ENCODE measurements at places on chromosomes 13 and 19.

DNA sequence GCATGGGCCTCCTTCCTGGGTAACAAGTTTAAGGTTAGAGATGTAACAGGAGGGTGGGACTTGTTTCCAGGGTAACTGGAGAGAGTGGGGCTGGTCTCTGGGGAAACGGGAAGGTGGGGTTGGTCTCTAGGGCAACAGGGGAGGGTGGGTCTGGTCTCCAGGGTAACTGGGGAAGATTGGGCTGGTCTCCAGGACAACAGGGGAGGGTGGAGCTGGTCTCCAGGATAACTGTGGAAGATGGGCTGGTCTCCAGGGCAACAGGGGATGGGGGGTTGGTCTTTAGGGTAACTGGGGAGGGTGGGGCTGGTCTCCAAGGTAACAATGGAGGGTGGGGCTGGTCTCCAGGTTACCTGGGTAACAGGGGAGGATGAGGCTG lies 36.5 kb downstream of the SPTBN4 start:
- no peak for DNase-seq

- no peak for DNase-seq
Measured at GRCh38 chr13:44385401-44385800, 11.8 kb downstream of the SERP2 start.

GRCh38 chr13:21671620-21672286 lies 880 bp downstream of the FGF9 start:
- no peak for DNase-seq

DNA sequence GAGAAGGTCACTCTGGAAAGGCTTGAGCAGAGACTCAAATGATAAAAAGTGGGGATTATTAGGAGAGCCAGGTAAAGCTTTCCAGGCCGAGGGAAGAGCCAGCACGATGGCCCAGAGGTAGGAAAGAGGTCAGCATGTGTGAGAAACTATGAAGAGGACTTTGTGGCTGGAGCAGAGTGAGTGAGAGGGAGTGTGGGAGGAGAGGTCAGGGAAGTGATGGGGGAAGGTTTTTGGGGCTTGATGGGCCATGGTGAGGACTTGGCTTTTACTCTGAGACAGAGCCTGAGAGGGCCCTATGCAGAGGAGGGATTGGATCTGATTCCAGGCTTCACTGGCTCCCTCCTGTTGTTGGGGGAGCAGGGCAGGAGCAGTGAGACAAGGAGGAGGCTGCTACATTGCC lies 5.3 kb downstream of the CATSPERG start:
- DNase-seq = no peak

GRCh38 chr19:848386-848921 lies 3.6 kb upstream of the ELANE start:
- no peak for DNase-seq

DNA sequence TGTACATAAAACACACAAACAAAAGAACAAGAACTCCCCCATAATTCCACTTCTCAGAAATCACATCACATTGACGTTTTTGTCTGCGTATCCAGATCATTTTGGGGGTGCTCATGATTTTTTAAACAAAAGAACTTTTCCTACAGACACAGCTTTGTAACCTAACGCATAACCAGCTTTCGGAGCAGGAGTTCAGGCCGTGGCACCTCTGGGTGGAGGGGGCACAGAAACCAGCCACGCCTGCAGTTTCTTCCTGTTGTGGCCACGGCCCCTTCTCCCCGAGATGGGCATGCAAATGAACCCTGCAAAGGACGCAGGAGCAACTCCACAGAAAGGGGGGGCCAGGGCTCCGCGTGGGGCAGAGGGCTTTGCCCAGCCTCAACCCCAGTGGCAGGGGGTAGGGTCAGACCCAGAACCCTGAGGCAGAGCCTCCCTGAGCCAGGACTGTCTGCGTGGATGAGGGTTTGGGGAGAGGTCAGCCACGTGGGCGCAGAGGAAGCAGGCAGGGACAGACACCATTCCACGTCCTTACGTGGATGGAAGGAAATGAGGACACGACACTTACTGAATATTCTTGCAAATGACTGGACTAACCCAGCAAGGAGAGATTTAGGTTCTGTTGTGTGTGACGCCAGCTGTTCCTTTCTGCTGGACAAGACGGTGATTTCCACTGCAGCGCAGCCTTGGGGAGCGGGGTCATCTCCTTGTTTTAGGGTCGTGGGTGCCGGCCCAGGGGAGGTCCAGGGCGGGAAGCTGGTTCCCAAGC lies 64.4 kb downstream of the RASA3 start:
- no peak for DNase-seq

Measured in AML-193 (cell line).